ENCODE measurements at places on chromosomes 16 and 17.

DNA sequence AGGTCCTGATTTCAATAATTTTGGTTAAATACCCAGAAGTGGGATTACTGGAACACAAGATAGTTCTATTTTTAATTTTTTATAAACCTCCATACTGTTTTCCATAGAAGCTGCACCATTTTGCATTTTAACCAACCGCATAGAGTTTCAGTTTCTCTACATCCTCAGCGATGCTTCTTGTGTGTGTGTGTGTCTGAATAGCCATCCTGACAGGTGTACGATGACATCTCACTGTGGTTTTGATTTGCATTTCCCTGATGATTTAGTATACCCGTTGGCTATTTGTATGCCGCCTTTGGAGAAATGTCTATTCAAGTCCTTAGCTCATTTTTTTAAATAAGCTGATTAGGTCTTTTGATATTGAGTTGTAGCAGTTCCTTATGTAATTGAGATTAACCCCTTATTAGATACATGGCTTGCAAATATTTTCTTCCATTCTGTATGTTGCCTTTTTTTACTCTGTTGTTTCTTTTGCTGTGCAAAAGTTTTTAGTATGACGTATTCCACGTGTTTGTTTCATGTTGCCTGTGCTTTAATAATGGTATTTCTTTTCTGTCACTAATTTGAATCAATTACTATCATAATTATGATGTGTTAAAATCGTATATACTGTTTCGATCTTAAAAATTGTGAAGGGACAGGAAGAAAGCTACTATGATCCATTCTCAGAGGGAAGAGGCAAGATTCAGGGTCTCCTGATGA is 227.2 kb upstream of the MON1B start:
- DNase-seq: no peak

DNA sequence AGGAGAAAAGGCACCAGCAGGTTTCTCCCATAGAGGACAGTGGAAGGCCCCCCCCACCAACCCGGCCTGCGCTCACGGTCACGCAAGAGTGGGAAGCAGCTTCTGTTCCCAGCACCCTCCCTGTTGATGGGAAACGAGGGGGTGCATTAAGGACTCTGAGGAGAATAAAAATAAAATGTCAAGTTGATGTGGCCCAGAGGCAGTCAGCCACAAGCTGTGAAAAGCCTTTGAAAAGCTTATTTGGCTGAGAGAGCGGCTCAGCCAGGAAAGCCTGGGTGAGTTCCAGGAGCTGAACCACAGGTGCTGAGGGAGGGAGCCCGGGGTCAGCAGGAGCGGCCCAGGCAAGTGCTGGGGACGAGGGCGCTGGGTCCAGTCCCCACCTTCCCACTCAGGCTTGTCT is 26.9 kb upstream of the SPATA32 start:
- DNase-seq: no peak

- DNase-seq: no peak
Measured at GRCh38 chr16:68779891-68780290, 42.8 kb downstream of the CDH1 start.

- no peak for DNase-seq
Measured at GRCh38 chr16:89061590-89062380, 31.9 kb upstream of the ACSF3 start.

GRCh38 chr16:86668136-86668910 is 90.0 kb downstream of the FOXL1 start:
- DNase-seq: no peak

Data from cortex of kidney (tissue), 1 donor.